ENCODE measurements at places on chromosomes 2 and 18.

GRCh38 chr2:105926960-105927678 lies 182.4 kb downstream of the NCK2 start:
- no peak for DNase-seq

DNA sequence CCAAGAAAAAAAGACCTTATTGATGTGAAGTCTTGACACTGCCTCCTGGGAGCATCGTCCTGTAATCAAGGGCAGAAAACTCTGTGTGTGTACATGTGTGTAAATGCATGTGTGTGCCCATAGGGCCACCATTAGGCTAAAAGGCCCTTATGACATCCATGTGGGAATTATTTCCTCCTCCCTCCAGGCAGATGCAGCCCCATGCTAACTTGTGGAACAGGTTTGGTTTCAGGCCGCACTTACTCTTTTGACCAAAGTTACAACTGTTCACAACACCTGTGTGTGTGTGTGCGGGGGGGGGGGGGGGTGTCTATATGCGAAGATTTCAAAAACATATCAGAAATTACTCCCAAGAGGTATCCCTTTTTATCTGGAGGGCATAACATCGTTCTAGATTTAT lies 87.4 kb upstream of the SLC14A2 start:
- DNase-seq, result no peak

GRCh38 chr18:55403421-55403949 lies 184.5 kb downstream of the TCF4 start:
- no peak for DNase-seq

GRCh38 chr2:157269922-157270321 lies 12.4 kb downstream of the GALNT5 start:
- DNase-seq, result no peak

- DNase-seq, result no peak
Measured at GRCh38 chr2:165700531-165700930, 93.5 kb downstream of the GALNT3 start.

DNA sequence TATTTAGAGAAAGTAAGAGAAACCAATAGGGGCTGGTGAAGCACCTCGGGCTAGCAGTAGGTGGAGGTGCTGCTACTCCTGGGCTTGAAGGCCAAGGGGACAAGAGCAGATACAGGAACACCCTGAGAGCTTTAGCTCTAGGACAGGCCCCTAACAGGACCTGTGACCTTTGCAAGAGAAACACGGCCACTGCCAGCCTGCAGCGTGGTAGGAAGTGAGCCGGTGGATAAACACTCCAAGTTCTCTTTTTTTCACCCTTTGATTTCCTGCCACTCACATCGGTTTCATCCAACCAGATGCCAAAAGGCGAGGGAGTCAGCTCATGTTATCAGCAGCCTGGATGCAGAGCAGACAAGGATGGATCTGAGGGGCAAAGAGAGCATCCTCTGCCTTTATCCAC lies 66.8 kb upstream of the SPRED2 start:
- DNase-seq, result no peak

DNA sequence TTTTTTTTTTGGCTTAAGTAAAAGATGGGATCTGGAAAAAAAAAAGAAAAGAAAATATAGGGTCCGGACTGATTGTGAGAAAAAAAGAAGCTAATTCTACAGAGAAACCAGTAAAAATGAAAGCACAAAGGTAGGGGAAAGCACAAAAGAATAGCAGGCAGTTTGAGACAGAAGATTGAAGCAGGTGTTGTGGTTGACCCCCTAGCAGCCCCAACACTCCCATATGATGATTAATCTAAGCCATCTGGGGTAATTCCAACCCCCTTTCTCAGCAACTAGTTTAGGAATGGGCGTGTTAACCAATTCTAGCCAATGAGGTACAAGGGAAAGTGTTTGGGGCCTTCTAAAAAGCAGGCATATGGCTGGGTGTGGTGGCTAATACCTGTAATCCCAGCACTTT lies 77.0 kb downstream of the MBD2 start:
- no peak for DNase-seq

Measured in stimulated activated CD4-positive, alpha-beta T cell treated with anti-CD3 and anti-CD28 coated beads, TNF-alpha, amount 100 ng/mL, for 48 hours (primary cell).